Activated CD4-positive, alpha-beta memory T cell treated with anti-CD3 and anti-CD28 coated beads for 36 hours (primary cell): ENCODE measurements at places on chromosomes 12 and 14. TPM values are rescaled to one million over a fixed set of nuclear protein-coding genes. Genes with fewer than 3 reads are reported as not detected.

TRPV4 gene
- not detected for total RNA-seq

GSKIP gene
- total RNA-seq: 22.8 TPM

TEP1 gene
- 47.1 TPM for total RNA-seq

IFI27L1 gene
- 35.3 TPM for total RNA-seq

OR4E2 gene
- not detected for total RNA-seq

SLC5A8 gene
- total RNA-seq: not detected

FAM222A gene
- total RNA-seq: 0.29 TPM

ITGA7 gene
- total RNA-seq: 4.1 TPM

PYGL gene
- total RNA-seq: 1.2 TPM

CCDC175 gene
- total RNA-seq: not detected

FERMT2 gene
- 3.8 TPM for total RNA-seq

INHBE gene
- 0.34 TPM for total RNA-seq

ESR2 gene
- total RNA-seq: 0.17 TPM

IAPP gene
- total RNA-seq: not detected

KRT85 gene
- not detected for total RNA-seq

RBM23 gene
- 56.0 TPM for total RNA-seq

ANKS1B gene
- 1.0 TPM for total RNA-seq

PRKD1 gene
- not detected for total RNA-seq

BICD1 gene
- total RNA-seq: 10.7 TPM

AHNAK2 gene
- total RNA-seq: 0.02 TPM

DACT1 gene
- total RNA-seq: 4.7 TPM

NOVA1 gene
- total RNA-seq: not detected

TGM1 gene
- total RNA-seq: 3.7 TPM

EML5 gene
- 6.2 TPM for total RNA-seq

DIO2 gene
- total RNA-seq: not detected

MYF6 gene
- total RNA-seq: not detected

RDH16 gene
- total RNA-seq: 0.46 TPM

RNASE7 gene
- not detected for total RNA-seq

PRR4 gene
- 0.57 TPM for total RNA-seq

SLC17A8 gene
- not detected for total RNA-seq

BBOF1 gene
- total RNA-seq: 1.3 TPM

KRT73 gene
- 0.19 TPM for total RNA-seq

AQP2 gene
- total RNA-seq: not detected

RPL36AL gene
- total RNA-seq: 320 TPM

HOXC4 gene
- not detected for total RNA-seq

FAM181A gene
- not detected for total RNA-seq

ALX1 gene
- total RNA-seq: not detected

SLCO1A2 gene
- not detected for total RNA-seq

POTEG gene
- not detected for total RNA-seq

KRT7 gene
- 3.5 TPM for total RNA-seq

ADAM21 gene
- total RNA-seq: 0.15 TPM

VDR gene
- total RNA-seq: 156 TPM

DEGS2 gene
- 1.3 TPM for total RNA-seq
